DMS153 (cell line): ENCODE measurements at places on chromosomes 2 and 18.

DNA sequence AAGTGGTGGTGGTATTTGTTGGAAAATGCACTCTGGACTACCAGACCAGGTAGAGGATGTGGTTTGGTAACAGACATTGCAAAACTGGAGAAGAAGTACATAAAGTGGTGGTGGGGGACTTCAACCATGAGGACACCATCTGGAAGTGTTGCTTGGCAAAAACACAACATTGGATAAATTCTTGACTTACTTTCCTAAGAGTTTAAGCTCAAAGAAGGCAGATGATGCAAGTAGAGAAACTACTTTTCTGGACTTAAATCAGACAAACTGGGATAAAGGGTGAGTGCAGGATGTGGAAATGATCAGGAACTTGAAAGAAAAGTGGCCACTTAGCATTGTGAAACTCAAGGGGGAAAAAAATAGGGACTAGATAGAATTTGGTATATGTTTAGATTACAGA, 487.4 kb downstream of the ZEB2 start:
- DNase-seq, result no peak

GRCh38 chr18:45880876-45881558, 55.5 kb downstream of the SIGLEC15 start:
- no peak for DNase-seq

DNA sequence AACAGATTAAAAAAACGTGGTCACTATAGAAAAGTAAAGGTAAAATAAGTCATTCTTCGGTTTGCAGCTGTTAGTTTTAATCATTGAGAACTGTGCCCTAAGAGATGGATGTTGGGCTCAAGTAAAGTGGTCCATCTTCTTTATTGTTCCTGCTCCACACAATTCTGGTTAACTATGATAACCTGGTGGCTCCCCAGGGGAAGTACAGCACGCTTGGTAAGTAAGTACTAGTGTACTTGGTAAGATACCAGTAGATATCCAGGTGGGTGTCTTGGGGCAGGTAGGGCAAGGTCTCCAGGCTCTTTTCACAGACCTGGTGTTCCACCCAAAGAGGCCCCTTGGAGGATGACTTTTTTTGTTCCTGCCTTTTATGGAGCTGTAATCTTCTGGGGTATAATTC, 31.6 kb upstream of the DLX2 start:
- DNase-seq, result no peak

- no peak for DNase-seq
Observed at GRCh38 chr18:159037-159652, 788 bp downstream of the USP14 start.

DNA sequence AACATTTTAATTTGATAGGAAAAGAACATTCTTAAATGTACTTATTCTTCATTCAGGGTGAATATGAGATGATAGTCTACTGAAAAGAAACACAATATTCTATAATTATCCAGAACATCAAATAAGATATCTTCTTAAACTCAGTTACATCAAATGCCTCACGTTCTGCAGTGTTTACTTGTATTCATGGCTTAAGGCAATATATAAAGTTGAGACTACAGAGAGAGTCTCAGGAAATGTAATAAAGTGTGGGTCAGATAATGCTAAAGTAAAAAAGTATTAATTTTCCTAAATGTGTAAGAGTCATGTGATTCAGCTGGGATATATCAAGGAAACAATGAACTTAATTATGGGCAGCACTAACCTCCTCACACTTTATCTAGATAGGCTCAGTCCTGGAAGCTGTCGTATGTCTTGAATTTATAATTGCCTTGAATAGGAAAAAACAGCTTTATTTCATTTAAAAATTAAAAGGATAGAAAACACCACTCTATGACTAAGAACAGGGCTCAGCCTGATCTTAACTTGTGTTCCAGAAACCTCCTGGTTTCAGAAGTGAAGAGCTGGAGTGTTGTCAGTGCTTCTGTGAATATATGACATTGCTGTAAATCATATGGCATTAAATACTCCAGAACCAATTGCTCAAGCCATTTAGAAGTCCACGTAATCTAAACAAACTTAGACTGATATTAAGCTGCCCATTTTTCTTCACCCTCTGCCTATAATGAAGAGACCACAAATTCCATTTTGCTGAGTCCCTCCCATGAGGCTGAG, 240.2 kb downstream of the FSIP2 start:
- DNase-seq, result no peak

GRCh38 chr2:159897720-159898119, 99.7 kb upstream of the CD302 start:
- DNase-seq, result no peak

GRCh38 chr2:133437492-133437891, 130.8 kb downstream of the NCKAP5 start:
- DNase-seq, result no peak

DNA sequence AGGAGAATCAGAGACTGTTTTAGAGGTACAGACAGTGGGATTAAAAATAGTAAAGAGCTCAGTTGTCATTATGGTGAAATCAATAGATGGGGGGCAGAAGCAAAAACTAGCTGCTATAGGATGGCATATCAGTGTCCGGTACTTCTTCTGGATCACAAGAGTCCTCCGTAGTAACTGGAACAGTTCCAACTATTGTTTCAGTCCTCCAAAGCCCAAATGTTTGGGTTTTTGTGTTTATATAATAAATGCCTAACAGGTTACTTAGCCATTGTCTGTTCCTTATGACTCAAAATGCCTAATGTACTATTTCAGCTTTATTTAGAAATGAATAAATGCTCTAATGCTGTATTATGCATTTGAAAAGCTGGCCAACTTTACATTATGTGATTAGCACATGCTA, 401.2 kb downstream of the PTH2R start:
- no peak for DNase-seq

GRCh38 chr2:54528311-54528955, 72.3 kb downstream of the SPTBN1 start:
- no peak for DNase-seq

DNA sequence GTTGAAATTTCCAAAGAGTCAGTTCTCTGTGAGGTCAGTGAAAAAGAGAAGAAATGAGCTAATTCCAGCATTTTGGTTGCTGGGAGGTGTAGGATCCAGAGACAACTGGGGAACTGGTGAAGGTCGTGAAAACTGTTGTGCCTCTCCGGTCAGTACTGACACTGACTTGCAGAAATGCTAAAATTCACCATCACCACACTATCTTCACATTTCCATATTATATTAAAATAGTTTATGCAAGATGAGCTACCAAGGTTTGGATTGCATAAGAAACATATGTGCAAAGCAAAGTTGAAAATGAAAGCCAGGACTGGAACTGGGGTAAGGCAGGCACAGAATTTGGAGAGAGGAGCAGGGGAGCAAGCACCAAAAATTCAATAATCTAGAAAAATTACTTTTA, 21.8 kb downstream of the RIT2 start:
- DNase-seq, result no peak

DNA sequence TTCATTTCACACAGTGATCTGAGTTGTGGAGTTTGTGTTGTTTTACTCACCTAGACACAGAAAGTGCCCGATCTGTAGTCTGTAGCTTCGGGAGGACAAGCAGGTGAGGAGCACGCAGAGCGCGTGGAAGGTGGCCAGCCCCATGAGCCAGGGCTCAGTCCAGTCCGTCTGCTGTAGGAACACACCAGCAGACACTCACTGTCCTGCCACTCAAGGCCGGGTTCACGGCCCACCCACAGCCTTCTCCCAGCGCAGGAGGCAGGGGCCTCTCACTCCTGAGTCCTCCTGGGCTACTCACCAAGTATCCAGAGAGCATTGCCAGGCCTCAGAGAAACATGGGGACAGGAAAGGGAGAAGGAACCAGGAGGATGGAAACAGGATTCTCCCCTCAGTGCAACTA, 1.7 kb downstream of the TMEM18 start:
- no peak for DNase-seq

- peak; percentile 63 for DNase-seq
Observed at GRCh38 chr2:106269591-106270291, 75.6 kb upstream of the UXS1 start.

DNA sequence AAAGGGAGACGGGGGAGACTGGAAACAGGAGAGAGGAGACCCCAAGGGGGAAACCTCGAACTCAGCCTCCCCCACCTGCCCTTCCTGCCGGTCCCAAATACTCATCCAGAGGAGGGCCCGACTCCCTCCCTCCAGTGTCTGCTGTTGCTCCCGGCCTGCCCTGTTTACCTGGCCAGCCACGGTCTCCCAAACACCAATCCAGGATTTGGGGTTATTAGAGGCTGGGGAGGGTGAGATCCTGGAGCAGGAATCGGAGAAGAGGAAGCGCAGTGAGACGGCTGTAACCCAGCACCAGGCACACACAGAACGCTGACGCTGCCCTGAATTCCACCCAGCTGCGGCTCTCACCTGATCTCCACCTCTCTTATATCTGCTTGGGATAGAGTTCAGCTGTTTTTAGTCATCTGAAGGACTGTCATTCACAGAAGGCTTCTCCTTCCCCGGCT, 213.0 kb downstream of the TNS1 start:
- no peak for DNase-seq

DNA sequence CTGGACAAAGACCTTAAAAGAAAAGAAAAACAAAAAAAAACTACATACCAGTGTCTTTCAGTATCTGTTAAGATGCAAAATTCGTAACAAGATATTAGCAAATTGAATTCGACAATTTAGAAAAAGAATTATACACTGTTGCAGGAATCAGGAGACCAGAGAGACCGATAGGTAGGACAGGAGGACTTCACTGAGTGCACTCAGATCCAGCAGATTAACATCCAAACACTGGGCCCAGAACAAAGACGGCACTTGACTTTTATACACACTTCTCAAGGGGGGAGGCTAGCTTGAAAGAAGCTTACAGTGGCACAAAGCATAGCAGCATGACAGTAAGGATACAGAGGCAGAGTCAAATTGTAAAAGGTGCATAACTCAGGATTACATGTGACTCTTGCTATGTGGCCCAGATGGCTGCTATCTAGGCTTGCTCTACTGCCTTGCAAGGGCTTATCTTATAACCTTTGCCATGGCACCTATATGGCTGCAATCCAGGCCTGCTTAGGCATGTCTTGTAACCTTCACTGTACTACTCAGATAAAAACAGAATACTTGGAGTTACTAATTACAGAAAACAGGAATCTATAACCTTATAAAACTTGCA, 507.3 kb upstream of the LRRTM4 start:
- no peak for DNase-seq

- no peak for DNase-seq
Observed at GRCh38 chr18:5238371-5238976, 41.4 kb upstream of the AKAIN1 start.

- no peak for DNase-seq
Observed at GRCh38 chr2:31058096-31059035, 79.9 kb downstream of the GALNT14 start.

DNA sequence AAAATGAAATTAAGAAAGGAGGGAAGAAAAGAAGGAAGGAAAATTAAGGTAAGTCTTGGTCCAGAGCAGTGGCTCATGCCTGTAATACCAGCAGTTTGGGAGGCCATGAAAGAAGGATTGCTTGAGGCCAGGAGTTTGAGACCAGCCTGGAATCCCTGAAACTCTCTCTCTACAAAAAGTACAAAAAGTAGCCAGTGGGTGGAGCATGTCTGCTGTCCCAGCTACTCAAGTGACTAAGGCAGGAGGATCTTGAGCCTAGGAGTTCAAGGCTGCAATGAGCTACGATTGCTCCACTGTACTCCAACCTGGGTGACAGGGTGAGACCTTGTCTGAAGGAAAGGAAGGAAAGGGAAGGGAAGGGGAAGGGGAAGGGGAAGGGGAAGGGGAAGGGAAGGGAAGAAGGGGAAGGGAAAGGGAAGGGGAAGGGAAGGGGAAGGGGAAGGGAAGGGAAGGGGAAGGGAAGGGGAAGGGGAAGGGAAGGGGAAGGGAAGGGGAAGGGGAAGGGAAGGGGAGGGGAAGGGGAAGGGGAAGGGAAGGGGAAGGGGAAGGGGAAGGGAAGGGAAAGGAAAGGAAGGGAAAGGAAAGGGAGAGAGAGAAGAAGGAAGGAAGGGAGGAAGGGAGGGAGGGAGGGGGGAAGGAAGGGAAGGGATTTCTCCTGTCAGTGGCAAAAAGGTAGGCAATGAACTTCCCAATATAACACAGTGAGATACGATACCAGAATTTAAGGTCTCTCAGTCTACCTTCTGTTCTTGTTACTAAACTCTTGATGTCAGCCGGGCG, 412.8 kb downstream of the CMPK2 start:
- no peak for DNase-seq

- no peak for DNase-seq
Observed at GRCh38 chr2:158750458-158751125, 44.5 kb upstream of the DAPL1 start.

GRCh38 chr18:47604021-47604420, 326.4 kb downstream of the SMAD2 start:
- DNase-seq, result no peak

DNA sequence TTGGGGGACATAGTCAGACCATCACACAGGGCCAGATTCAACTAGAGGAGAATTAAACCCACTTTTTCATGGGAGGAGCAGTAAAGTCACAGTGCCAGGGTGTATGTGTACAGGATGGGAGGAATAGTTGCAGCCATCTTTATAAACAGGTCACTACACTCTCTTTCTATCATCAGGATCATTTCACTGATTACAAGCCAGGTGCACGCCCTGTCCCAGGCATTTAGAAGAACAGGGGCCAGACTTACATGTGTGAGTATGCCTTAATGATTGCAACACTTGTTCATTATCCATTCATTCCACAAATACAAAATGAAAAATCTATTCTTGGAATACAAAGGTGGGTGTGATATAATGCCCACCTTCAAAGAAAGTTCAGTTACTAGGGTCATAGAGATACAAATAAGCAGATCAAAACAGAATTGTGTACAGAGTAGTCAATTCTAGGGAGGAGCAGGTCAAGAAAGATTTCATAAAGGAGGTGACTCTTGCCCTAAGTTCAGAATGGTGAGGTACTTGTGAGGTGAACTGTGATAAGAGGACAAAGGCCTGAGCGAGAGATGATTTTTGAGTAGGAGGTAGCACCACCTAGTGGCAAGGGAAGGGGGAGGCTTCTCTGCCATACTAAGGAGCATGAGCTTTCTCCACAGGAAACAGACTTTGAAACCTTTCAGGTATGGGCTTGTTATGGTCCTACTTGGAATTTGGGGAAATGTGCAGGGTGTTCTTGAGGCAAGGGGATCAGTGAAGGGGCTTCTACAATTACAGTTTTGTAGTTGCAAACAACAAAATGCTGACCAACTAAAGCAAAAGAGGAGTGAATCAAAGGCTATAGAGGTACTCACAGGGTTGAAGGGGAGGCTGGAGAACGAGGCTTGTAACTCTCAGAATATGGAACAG, 156.3 kb downstream of the SUCLG1 start:
- peak; percentile 13 for DNase-seq

GRCh38 chr2:176063958-176064357, 19.8 kb downstream of the EVX2 start:
- DNase-seq, result peak; percentile 80

- no peak for DNase-seq
Observed at GRCh38 chr18:8562919-8563318, 46.3 kb upstream of the RAB12 start.

DNA sequence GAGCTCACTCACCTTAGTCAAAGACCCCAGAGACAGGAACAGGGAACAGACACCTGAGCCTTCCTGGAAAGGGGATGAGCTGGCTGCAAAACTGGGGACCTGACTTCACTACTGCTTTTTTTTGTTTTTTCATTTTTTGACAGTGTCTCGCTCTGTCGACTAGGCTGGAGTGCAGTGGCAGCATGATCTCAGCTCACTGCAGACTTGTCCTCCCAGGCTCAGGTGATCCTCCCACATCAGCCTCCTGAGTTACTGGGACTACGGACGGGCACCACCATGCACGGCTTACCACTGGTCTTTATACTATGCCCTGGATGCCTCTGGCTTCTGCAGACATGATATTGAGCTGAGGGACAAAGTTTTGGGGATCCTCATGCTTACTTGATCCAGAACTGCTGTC, 184.1 kb downstream of the INSIG2 start:
- DNase-seq, result no peak

GRCh38 chr18:13525381-13526029, 200.9 kb downstream of the FAM210A start:
- DNase-seq, result no peak

GRCh38 chr2:11354363-11355154, 10.1 kb upstream of the ROCK2 start:
- DNase-seq, result no peak
